ENCODE measurements at places on chromosomes 2 and 18.

DNA sequence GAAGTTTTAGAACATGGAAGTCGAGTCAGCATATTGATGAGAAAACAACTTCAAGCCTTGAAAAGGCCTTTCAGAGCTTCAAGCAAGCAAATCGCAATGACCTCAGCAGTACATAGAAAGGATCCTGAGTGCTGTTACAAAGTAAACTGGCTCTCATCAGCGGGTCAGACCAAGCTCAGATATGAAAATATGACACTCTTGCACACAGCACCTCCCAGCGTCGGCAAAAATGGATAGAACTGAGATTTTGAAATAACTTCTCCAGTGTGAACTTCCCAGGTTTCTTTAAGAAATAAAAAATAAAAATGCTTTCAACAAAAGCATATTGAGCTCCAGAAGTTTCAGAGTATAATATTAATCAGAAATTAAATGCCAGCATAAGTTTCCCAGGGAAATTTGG, 296.9 kb downstream of the FBXO15 start:
- no peak for DNase-seq

DNA sequence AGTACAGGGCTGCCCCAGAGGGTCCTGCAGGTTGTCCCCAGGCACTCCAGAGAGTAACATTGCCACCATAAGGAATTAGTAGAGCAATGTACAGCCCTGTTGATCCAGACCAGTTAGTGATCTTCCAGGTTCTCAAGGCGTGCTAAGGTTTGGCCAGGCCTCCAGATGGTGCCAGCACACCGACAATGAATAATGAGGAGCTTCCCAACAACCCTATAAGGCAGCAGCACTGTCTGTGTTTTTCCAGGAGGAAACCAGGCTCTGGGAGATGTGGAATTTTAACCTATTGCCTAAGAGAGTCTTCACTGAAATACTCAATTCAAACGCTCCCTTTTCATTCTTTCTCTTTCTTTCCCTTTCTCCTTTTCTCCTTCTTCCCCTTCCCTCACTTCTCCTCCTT, 122.1 kb downstream of the MGAT5 start:
- DNase-seq = no peak

DNA sequence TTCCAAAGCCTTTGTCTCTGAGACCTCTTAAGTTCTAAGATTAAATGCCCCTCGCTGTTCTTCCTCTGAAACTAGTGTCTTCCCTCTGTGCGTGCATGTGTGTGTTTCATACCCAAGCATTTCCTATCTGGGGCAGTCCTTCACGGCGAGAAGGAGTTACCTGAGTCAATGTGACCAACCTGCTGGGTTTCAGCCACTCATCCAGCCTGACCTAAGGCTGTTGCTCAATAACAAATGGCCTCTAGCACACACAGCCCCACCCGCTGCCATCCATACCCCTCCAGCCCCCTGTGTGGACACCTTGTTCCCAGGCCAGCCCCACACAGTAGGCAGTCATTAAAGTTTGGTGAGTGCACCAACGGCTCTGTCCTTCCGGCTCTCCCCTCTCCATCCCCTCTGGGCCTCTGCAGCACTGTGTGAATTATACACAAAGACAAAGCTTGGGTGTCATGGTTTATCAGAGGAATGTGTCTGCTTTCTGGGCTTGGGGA, 53.8 kb upstream of the FOSL2 start:
- no peak for DNase-seq

DNA sequence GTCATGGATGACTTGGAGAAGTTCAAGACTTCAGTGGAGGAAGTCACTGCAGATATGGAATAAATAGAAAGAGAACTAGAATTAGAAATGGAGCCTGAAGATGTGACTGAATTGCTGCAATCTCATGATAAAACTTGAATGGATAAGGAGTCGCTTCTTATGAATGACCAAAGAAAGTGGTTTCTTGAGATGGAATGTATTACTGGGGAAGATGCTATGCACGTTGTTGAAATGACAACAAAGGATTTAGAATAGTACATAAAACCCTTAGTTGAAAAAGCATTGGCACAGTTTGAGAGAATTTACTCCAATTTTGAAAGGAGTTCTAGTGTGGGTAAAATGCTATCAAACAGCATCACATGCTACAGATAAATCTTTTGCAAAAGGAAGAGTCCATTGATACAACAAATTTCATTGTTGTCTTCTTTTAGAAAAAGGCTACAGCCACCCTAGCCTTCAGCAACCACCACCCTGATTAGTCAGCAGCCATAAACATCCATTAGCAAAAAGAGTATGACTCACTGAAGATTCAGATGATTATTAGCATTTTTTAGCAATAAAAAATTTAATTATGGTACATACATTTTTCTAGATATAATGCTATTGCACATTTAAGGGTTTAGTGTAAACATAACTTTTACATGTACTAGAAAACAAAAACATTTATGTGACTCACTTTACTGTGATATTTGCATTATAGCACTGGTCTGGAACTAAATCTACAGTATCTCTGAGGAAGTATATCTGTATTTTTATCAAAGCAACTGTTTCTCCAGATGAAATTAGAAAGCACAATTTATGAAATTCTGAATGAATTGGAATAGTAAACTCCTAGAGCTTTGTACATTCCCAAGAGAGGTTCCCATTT, 110.5 kb upstream of the TACR1 start:
- DNase-seq = no peak

DNA sequence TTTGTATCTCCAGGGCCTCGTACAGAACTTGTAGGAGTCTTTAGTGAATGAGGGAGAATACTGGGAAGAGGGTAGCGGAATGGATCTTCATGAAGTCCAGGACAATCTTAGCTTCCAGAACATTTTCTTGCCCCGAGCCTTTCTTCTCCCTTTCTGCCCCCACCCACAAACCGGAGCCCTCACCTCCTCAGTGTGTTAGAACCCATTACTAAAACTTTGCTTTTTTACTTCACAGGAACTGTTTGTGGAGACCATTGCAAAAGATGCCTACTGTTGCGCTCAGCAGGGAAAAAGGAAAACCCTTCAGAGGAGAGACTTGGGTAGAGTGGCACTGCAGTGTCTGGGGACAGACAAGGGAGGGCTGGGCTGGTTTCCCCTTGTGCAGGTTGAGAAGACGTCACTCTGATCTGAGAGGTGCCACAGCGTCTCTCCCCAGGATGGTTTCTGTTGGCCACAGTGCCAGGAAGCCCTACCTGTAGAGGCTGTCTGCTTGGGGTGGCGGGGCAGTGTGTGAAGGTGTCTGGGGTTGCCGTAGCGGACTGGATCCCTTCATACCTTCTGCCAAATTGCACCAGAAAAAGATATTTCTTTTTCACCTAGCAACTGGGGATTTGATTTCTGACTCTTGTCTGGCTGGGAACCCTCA, 786 bp downstream of the POLE4 start:
- no peak for DNase-seq

GRCh38 chr2:192534072-192534471, 339.3 kb upstream of the TMEFF2 start:
- DNase-seq = no peak

DNA sequence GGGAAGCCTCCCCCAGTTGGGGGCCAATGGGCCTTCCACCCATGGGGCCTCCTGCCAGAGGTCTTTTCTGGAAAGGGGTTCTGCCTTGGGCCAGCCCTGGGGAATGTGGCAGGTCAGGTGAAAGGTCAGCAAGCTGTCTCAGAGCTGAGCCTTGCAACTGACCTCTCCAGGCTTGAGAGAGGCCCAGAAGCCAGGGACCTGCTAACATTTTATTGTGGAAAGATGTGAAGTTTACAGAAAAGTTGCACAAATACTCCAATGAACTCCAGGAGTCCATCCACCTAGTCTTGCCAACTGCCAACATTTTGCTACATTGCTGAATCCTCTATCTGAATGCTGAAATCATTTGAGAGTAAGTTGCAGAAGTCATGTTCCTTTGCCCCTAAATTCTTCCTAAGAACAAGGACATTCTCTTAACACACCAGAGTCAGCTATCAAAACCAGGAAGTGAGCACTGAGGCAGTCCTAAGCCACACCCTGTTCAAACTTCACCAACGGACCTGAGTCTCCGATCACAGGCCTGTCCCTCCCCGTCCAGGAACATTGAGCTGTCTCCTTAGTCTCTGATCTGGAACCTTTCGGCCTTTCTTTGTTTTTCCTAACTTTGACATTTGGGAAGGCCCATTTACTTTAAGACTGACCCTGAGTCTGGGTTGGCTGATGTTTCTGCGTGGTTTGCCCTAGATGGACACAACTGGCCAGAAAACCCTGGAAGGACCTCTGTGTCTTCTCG, 4.0 kb downstream of the SNORC start:
- no peak for DNase-seq

- DNase-seq = peak; percentile 58
Measured at GRCh38 chr2:241877989-241878970, 8.8 kb downstream of the RTP5 start.

GRCh38 chr18:49339146-49339545, 121.3 kb downstream of the DYM start:
- DNase-seq = no peak

DNA sequence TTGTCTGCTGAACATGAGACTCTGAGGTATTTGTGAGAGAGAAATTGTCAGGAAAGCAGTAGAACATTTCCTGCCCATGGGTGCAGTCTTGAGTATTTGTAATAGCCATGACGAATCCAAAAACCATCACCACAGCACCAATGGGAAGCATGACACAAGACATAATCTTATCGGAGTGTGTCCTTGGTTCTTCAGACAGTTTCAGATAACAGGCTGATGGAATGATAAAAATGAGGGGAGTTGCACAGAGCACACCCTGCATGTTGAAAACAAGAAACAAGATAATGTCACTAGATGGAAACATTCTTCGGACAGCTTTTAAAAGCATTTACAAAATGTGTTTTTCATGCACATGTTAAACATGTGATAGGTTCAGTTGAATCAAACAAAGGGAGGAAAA, 56.9 kb downstream of the SLC38A11 start:
- DNase-seq = no peak

DNA sequence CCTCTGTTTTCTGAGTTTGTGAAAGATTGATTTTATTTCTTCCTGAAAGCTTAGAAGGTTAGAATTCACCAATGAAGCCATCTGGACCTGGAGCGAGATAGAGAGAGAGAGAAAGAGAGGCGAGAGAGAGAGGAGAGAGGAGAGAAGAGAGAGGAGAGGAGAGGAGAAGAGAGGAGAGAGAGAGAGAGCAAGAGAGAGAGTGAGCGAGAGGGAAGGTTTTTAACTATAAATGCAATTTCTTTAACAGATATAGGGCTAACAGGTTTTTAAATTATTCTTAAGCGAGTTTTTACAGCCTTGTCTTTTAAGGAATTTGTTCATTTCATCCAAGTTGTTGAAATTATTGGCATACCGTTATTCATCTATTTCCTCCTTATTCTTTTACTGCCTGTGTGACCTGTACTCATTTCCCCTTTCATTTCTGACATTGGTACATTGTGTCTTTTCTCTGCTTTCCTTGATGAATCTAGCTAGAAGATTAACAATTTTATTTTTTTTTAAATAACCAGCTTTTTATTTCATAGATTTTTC, 56.1 kb downstream of the BABAM2 start:
- DNase-seq = no peak

DNA sequence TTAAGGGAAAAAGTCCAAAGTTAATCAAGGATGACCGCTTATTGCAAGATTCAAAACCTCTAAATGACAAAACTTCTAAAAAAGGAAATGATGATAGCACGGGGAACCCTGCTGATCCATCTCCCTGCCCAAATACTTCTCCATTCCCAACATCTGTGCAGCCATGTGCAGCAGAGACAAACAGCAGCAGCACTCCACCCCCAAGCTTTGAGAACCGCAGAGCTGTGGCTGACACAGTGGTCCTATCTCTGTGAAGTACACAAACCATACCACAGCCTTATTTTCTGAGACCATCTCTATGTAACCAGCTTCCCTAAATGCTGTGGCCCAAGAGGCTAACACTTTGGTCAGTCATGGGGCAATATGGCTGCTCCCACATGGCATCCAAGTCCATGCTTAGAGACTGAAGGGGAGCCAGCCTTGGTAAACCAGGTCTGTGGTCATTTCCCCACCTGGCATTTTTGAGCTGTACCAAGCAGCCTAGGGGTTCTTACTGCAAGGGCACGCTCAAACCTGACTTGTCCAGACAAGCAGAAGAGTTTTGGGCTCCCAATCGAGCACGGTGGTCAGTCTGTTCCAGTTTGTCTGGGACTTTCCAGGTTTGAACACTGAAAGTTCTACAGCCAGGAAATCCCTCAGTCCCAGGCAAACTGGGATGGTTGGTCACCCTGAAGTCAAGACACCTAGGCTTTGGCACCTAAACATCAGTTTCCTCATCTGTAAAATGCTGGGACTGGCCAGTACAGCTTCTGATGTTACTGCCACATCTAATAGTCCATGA, 17.1 kb upstream of the NFE2L2 start:
- no peak for DNase-seq

GRCh38 chr2:232028631-232029030, 67.1 kb downstream of the DIS3L2 start:
- DNase-seq = no peak

GRCh38 chr2:40329739-40330030, 122.2 kb downstream of the SLC8A1 start:
- no peak for DNase-seq

DNA sequence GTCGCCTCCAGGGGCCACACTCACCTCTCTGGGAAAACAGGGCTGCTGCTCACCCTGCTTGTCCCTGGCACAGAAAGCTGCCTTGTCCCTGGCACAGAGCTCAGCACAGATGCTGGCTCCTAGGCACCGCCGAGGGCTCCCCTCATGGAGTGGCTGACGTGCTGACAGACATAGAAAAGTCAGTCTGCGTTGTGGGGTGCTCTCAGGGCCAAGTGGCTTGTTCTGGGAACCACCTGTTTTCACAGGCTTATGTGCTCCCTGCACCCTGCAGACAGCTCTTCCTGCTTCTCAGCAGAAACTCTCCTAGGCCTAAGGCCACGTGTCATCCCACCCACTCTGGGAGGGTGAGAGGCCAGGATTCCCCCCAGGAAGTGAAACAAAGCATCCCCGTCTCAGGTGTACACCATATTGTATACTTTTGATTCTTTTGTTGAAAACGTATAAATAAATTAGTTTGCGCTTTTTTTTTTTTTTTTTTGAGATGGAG, 84.7 kb upstream of the TMEM200C start:
- DNase-seq = no peak

GRCh38 chr2:179373816-179374215, 109.2 kb upstream of the SESTD1 start:
- no peak for DNase-seq

DNA sequence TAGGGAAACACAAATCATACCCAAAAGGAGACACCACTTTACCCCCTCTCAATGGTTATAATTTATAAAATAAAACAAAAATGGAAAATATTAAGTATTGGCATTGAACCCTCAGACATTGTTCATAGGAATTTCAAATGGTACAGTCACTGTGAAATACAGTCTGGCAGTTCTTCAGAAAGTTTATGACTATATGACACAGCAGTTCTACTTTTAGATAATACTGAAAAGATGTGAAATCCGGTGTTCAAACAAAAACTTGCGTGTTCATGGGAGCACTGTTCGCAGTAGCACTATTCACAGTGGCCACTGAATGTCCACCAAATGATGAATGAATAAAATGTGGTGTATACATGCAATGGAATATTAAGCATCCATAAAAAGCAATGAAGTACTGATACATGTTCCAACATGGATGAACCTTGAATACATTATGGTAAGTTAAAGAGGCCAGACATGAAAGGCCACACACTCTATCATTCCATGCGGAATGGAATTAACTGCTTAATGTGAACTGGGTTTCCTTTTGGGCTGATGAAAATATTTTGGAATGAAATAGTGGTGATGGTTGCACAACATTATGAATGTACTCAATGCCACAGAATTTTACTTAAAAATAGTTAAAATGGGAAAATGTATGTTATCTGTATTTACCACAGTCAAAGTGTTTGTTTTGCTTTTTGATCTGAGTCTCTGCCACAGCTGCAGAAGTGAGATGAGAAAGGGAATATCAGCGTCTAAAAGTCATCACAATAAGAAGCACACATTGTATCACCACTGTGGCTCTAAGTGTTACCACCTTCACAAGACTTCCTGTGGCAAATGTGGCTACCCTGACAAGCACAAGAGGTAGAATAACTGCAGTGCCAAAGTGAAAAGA, 864.6 kb downstream of the SUCLG1 start:
- DNase-seq = no peak
